ENCODE measurements at places on chromosomes 1 and 21.

DNA sequence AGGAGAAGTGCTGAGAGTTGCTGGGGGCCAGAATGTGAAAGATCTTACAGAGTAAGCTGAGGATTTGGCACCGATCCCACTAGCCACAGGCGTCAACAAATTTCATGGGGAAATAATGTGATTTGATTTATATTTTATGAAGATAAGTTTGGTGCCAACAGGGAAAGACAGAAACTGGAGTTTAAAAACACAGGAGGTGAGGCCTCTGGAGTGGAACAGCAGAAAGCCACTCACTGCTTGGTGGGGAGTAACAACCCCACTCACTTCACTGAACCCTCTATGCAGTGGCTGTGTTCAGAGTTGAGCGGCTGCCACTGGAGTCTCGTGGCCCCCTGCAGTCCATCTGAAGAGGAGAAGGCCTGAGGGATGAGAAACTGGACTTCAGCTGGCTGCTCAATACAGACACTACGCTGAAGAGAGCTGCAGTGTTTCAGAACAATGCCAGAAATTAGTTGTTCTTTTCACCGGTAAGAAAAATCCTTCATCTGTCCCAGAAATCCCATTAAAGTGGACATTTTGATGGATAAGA lies 48.0 kb upstream of the RXRG start:
- DNase-seq: no peak

- no peak for DNase-seq
Measured at GRCh38 chr1:30305061-30305460, 418.3 kb downstream of the MATN1 start.

DNA sequence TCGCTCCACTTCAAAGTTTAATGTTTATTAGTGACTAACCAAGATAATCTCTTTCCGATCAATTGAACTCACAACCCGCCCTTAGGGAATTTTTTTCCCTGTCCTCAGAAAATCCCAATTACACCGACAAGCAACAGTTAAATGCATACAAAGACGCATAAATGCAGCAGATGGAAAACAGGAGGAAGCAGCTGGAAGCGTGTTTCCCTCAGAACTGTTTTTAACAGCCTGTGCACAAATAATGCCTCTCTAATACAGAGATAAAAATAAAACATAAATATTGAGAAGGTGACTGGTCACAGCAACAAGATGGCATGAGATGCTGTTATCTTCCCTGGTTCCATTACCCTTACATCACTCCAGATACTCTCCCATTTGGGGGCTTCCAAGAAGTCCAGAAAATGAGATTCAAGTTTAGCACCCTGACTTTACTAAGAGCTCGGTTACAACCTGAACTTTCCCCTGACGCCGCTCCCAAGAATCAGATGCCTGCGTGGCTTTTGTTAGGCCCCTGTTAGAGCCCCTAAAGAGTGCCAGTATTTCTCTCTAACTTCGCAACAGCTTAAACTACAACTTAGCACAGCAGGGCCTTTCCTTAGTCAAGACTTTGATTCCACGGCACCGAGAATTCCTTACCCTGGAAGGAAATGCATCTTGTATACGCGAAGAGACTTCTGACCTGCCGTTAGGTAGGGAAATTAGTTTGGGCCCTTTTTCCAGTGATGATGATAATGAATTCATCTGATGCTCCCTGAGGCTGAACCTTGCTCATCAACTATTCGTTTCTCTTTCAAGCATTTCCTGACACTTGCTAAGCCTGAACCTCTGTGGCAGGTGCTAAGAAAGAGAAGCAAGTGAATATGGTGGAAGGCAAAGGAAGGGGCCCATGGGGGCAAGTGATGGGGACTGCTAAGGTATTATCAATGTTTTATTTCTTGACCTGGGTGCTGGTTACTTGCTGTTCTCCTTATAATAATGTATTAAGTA lies 137.7 kb upstream of the SMYD2 start:
- no peak for DNase-seq

DNA sequence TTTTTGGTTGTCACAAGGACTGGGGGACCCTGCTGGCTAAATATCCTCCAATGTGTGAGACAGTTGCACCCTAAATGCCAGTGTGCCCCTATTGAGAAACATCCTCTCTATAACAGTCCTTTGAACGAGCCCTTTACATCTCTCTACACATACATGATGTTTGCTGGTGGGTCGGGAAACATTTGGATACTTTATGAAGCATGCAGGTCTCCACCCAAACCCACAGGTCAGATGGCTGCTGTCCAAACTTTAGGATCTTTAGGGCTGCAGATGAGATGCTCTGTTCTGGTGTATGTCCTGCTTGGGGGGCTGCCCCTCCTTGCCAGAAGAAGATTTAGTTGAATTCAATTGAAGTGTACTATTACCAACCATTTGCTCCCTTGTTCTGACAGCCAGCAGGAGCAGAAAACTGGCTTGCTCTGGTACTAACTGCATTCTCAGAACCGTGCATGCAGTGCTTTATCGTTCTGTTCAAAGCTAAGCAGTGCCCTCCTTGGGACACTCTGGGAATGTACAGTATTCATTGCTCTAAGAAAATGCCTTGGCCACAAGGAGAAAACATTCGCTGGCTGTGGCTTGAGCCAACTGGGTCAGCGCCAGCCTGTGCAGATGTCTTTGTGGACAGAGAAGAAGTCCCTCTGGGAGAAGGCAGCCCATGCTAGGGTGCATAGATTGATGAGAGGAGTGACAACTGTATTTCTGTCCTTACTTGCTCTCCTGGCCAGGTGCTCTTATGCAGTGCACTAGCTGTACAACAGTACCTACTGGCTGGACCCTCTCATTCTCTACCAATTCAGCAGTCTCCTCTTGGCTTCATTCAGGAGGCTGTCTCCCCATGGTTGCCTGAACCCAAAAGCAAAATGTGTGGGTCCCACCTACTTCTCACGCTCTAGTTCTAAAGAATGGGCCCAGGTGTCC lies 61.4 kb upstream of the DIRAS3 start:
- no peak for DNase-seq

DNA sequence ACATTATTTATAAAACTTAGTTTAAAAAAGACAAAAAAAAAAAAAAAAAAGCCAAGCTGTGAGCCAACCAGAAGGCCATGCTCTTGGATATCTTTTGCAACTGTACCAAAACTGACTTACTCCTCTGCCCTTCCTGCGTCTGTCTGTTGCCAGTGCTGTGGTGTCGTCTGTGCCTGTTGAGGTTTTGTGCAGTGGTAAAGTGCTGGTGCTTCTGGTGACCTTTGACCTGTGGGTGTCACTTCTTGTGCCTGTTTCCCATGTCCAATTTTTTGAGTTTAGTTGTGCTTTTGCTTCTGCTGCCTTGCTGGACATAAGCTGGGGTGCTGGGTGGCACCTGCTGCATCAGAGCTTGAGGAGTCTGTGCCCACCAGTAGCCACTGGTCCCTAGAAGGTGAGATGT lies 41.4 kb downstream of the RNF187 start:
- no peak for DNase-seq

- no peak for DNase-seq
Measured at GRCh38 chr1:81802457-81802706, 1.6 kb downstream of the ADGRL2 start.

- DNase-seq: no peak
Measured at GRCh38 chr1:56901716-56902115, 47.1 kb downstream of the C8A start.

- DNase-seq: no peak
Measured at GRCh38 chr1:29121936-29122681, 1.6 kb downstream of the TMEM200B start.

- no peak for DNase-seq
Measured at GRCh38 chr1:95615421-95615820, 381.4 kb downstream of the RWDD3 start.

GRCh38 chr21:42671778-42672593 lies 18.6 kb downstream of the PDE9A start:
- no peak for DNase-seq

GRCh38 chr1:84884671-84885389 lies 8.2 kb downstream of the LPAR3 start:
- no peak for DNase-seq

GRCh38 chr21:15731243-15731613 lies 1.4 kb downstream of the USP25 start:
- DNase-seq: no peak

- DNase-seq: no peak
Measured at GRCh38 chr1:59393211-59394180, 96.6 kb downstream of the FGGY start.

GRCh38 chr1:10679496-10680220 lies 116.8 kb downstream of the CASZ1 start:
- no peak for DNase-seq

GRCh38 chr1:200112290-200112689 lies 84.8 kb downstream of the NR5A2 start:
- DNase-seq: no peak

DNA sequence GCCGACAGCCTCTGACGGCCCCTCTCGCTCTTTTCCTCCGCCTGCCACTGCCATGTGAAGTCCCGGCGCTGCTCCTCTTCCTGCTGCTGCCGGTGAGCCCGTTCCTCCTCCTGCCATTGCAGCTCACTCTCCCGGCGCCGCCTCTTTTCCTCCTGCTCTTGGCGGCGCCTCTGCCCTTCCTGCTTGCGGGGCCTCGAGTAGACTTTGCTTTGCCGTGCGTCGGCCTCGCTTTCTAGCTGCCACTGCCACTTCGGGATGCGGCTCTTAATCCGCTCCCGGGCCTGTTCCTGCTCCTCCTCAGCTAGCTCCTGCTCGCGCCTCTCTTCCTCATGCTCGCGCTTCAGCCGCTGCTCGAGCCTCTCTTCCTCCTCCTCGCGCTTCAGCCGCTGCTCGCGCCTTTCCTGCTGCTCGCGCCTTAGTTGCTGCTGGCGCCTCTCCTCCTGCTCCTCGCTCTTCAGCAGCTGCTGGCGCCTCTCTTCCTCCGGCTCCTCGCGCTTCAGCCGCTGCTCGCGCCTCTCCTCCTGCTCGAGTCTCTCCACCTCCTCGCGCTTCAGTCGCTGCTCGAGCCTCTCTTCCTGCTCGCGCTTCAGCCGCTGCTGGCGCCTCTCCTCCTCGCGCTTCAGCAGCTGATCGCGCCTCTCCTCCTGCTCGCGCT lies 4.3 kb downstream of the TCHH start:
- no peak for DNase-seq

- DNase-seq: no peak
Measured at GRCh38 chr1:204198348-204199340, 2.4 kb upstream of the KISS1 start.

DNA sequence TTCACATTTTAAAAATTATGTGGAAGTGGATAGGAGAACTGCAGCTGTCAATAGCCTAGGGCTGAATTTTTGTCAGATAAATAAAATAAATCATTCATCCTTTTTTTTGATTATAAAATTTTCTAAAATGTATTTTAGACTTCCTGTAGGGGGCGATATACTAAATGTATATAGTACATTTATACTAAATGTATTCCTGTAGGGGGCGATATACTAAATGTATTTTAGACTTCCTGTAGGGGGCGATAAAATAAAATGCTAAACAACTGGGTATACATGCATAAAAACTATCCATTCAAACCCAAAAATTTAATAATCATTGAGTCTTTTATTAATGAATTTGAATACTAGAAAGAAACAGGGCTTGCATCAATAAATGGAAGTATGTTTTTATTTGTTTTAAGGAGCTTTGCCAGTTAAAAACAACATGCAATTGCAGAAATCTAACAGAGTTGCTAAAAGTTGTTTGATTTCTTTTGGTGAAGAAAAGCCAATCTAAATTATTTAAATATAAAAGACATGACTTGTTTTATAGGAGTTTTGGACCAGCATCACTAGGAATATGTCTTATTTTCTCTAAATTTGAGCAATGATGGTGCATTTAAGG lies 31.4 kb downstream of the CLCA1 start:
- DNase-seq: no peak

DNA sequence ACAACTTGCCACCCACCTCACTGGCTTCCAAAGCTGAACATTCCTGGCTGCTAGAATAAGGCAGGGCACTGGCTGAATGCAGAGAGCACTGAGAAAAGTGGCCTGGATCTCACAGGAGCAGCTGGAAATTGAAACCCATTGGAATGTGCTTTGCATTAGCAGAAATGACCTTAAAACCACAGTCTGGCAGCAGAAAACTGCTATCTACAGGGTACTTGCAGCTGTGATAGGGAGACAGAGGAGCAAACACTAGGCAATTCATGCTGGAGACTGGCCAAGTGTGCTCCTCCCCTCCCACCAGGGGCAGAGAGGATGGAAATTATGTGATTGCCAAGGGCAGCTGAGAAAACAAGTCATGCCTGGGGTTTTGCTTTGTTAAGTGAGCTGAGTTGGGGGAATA lies 47.2 kb downstream of the HSD3B1 start:
- DNase-seq: no peak

- DNase-seq: no peak
Measured at GRCh38 chr1:88060112-88060673, 623.9 kb upstream of the PKN2 start.

DNA sequence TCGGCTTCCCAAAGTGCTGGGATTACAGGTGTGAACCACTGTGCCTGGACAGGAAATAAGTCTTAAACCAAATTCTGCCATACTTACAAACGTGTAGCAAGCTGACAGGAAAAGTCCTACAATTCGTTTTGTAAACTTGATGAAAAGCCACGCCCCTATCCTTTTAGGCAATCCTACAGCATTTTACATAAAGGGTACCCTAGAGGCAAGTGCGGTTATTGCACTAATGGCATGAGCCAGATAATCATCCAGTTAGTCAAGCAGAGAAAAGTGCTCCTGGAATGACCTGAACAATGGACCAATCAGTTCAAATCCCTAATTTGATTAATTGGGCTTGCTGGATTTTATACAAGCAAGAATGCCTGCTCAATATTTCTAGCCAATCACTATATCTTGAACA lies 338.2 kb downstream of the KIF26B start:
- DNase-seq: no peak
